ENCODE measurements at places on chromosomes 6 and 20.

GRCh38 chr20:3218307-3218988 is 9.2 kb downstream of the ITPA start:
- DNase-seq = peak; percentile 76

DNA sequence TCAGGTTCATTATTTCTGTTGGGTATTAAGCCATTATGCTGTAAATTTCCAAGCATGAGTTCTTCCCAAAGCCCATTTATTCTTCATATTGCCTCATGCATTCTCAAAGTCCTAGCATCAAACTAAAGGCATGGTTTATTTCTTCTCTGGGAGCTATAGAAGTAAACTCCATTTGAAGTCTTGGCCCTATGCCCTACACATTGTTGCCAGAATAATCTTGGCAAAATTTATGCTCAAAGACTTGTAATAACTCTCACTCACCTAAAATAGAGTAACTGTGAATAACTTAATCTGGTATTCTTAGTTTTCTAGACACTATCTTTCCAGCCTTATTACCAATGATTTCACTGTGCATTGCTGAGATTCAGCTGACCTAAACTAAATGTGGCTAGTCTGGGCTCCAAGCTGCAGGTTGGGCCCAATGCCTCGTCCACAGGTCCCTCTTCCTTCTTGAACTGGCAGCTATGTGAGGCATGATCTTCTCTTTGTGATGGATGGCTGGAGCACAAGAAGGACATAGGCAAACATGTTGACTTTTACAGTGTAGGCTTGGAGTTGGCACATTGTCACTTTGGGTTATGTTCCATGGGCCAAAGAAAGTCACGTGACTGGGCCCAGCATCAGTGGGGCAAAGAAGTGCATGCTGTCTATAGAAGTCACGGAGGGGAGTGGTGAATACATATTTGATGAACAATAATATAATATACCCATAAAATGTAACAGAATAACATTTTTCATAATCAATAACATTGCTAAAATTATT is 39.1 kb upstream of the ANKEF1 start:
- DNase-seq = no peak

GRCh38 chr20:19375395-19375794 is 163.0 kb downstream of the SLC24A3 start:
- DNase-seq = no peak

DNA sequence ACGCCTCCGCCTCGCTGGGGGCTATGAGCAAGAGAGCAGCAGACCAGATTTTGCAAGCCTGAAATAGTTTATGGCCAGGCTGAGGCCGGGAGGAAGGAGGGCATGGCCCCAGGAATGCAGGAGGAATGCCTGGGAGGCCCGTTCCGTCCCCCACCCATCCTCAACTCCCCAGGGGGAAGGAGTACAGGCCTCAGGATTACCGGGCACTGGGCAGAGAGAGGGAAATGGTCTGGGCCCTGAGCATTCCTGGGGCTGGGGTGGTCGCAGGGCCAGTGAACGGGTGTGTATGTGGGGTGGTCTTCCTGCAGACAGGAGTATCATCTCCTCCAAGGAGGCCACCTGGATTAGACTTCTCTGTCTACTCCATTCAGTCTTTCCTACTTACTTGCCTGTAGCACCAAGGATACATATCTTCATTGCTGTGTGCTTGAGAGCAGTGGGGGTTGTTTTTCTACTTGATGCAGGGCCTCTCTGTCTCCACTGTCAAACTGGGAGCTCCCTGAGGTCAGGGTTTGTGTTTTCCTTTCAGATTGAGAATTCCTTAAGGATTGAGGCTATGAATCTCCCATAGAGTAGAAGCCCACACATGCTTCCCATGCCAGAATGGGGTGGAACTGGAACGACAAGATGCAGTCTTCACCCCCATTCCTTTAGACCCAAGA is 81.3 kb downstream of the VEGFA start:
- no peak for DNase-seq

GRCh38 chr6:14117158-14118090 is at the start of gene CD83:
Gene CD83, plus strand, starts transcription at chr6:14117772. Its CDS starts 40 bp downstream, at chr6:14117812.
- DNase-seq = peak; percentile 91

GRCh38 chr20:19693508-19693907 is 64.5 kb upstream of the RIN2 start:
- no peak for DNase-seq

DNA sequence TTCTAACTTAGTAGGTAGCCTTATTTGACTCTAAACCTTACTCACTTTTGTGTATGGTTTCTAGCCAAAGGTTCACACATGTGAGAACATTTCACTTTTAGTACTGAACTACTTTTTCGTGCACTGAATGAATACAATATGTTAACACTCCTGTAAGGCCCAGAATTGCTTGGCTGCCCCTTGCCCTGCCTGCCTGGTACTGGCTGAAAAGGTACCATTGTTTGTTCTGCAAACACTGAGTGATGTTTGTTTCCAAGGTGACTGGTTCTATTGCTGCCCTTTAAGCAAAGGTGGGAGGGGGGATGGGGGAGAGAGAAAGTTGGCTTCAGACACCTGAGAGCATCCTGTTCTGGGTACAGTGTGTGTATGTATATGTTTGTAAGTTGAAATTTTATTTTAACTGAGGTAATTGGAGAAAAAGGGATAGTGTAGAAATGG is 31.2 kb downstream of the RREB1 start:
- DNase-seq = peak; percentile 80

DNA sequence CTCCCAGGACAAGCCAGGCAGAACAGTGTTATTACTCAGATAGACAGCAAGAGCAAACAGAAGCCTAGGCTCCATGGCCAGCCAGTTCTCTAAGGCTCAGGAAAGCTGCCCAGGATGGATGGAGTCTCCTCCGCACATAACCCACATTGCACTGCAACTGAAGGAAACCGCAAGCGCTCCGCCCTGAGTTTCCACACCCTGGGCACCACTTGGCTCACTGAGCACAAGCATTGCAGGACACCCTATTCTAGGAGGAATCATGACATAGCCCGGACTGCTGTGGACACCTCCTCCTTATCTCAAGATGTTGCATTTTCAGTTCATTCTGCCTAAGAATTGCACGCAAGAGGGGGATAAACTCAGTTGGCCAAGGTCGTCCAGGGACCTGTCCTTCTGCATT is 42.9 kb downstream of the LINC00237 start:
- DNase-seq = no peak

- no peak for DNase-seq
Observed at GRCh38 chr6:136333824-136334464, 44.3 kb upstream of the BCLAF1 start.

- DNase-seq = no peak
Observed at GRCh38 chr20:63826753-63827152, 4.3 kb downstream of the ZBTB46 start.

DNA sequence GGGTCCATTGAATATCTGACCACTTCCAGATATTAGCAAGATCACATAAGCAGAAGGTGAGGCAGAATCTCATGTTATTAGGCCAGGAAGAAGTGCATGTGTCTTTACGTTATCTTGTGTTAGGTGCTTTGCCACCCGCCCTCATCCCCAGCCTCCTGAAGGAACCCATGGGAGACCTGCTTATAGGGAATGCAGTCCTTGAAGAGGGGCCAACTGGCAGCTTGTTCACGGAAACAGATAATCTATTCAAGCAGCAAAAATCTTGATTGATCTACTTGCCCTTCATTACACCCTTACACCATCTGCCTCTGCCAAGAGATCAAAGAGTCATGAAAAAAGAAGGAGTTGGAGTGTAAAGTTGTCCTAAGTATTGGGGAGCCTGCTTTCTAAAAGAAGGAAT is 576.4 kb downstream of the HTR1B start:
- DNase-seq = no peak

DNA sequence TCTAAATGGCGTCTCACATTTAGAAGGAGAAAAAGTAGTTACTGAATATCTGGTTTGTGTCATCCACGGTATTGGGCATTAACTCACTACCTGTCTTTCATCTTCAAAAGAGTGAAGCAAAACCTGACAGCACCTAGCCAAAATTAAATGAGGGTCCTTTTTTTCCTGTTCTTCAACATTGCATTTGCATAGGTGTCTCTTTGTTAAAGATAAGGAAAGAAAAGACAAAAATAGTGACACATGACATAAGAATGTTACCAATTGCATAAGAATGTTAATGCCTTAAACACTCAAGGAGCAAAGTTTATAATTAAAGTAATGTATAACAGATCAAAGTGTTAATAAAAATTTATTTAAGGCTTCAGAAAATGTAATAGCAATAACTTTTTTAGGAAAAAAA is 61.4 kb upstream of the MANEA start:
- no peak for DNase-seq

- DNase-seq = no peak
Observed at GRCh38 chr6:63787021-63787420, 151.4 kb downstream of the PHF3 start.

- no peak for DNase-seq
Observed at GRCh38 chr20:9926007-9926406, 87.1 kb upstream of the PAK5 start.

GRCh38 chr20:46182276-46183200 is 64.4 kb downstream of the CD40 start:
- DNase-seq = no peak

- DNase-seq = no peak
Observed at GRCh38 chr6:138508676-138508988, 9.3 kb upstream of the NHSL1 start.

DNA sequence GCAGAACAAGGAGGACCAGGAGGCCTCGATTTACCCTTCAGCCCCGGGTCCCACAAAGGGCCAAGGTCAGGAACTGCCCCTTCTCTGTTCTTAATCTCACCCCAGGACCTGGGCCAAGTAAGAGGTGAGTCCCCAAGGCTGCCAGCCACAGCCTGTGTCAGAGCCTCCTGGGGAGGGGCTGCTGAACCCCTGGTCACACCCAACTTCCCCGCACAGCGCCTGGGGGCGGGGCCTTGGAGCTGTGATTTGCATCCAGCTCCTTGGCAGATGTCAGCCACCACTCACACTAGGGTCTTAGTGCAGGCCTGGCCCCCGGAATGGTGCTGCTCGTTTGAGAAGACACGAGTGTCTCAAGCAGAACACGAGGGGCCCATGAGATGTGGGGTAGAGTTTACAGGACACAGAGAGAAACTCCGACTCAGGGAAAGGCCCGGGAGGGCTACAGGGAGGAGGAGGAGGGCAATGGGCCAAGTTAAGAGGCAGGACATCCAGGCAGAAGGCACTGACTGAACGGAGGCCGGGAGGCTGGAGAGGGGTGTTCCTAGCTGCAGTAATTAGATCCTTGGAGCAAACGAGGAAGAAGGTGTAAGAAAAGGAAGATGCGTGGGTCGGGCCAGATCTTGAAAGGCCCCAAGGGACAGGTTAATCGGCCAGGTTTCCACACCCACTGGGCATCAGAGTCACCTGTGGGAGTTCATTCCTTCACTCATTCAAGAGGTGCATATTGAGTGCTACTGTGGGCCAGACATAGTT is 26.9 kb downstream of the ZBP1 start:
- DNase-seq = no peak

GRCh38 chr6:56729719-56730118 is 87.0 kb upstream of the DST start:
- no peak for DNase-seq

DNA sequence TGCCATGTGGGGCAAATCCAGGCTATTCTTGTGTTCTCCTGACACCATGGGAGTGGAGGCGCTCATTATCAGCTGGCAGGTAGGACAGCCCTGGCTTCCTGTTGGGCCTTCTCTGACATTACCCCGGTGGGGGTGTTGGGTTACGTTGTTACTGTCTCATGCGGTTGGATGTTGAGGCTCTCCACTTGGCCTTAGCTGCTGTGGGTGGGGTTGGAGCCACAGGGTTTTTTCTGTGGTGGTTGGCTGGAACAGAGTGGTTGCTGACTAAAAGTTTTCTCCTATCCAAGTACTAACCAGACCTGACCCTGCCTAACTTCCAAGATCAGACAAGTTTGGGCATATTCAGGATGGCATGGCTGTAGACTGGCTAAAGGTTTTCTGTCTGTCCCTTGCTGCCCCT is 20.2 kb downstream of the RIPK1 start:
- no peak for DNase-seq

- no peak for DNase-seq
Observed at GRCh38 chr6:22473991-22474682, 95.2 kb upstream of the HDGFL1 start.

DNA sequence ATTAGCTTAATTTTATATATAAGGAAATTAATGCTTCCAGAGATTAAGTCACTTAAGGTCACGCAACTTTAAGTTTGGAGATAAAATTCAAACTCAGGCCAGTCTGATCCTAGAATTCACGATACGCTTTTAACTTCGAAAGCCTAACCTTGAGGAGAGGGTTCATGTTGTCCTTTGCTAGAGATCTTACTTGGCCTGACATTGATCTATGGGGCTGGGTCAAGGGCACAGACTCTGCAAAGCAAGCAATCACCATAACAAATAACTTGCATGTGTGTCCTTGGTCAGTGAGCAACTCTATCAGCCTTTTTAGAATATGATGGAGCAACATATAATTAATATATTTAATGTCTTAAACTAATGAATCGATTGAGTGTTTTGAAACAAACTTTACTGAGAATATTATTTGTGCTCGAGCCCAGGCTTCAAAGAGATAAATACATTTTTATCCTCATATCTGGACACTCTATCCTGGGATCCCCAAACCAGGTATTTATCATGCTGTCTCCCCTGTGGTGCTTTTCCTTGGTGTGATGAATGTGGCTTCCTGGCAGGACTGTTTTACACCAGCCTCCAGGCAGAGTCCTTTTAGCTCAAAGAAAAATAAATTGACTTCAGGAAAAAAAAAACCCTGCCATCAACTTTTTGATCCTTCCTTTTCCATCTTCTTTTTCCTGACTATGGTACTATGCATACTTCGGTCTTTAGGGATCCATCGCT is 29.1 kb downstream of the RPS12 start:
- DNase-seq = no peak

DNA sequence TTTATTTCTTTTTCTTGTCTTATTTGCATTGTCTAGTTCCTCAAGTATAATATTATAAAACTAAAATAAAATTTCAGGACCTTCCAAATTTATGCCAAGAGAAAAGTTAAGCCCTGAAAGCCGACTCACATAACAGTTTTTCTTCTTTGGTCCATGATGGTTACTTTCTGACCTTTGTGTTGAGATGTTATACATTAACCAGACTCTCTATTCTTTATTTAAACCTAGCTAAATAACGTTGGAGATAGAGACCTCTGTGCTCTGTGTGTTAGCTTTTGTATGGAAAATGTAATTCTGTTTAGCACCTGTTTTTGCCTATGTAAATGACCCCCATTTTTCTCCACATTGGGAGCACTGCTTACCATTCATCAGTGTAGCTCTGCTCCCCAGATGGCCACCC is 352.4 kb downstream of the CD109 start:
- DNase-seq = no peak

- no peak for DNase-seq
Observed at GRCh38 chr6:30782425-30783014, 38.2 kb upstream of the IER3 start.

GRCh38 chr6:98946879-98947410 is 801 bp downstream of the FBXL4 start:
- peak; percentile 38 for DNase-seq
